ENCODE measurements at places on chromosomes 5 and 9.

DNA sequence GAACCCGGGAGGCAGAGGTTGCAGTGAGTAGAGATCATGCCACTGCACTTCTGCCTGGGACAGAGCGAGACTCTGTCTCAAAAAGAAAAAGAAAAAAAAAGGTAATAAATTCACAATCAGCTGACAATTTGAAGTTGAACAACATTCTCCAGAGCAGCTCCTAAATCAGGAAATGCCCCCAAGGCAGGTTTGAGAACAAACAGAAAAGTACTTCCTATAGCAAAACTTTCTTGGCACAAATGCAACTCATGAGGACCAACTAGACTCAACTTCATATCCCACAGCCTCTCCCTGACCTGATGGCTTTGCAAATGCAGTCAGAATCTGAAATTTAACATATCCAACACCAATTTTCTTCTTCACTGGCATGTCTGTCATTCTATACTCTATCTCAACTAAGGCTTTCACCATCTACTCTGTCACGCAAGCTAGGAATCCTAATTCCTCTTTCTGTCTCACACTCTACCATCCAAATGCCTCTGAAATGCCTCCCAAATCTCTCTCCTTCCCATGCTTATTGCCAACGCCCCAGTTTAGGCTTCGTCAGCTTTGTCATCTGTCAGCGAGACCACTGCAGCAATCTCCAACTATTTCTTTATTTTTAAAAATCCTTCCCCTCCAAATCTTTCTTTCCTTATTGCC, 113.3 kb downstream of the MAPKAP1 start:
- no peak overlapping the region for H3K4me3 ChIP-seq
- H3K27ac ChIP-seq = no peak overlapping the region
- H3K27me3 ChIP-seq = no peaks in the 10 kb centered on the region
- H3K36me3 ChIP-seq = no peaks in the 10 kb centered on the region
- peaks cover 20% of the 10 kb centered on the region for H3K4me1 ChIP-seq

GRCh38 chr5:28710360-28710759, 1672.0 kb upstream of the CDH9 start:
- H3K36me3 ChIP-seq = no peaks in the 10 kb centered on the region
- H3K4me1 ChIP-seq = no peaks in the 10 kb centered on the region
- H3K27me3 ChIP-seq = no peaks in the 10 kb centered on the region

- peaks cover 12% of the 10 kb centered on the region for H3K4me1 ChIP-seq
- DNase-seq = no peak
- no peaks in the 10 kb centered on the region for H3K27me3 ChIP-seq
- H3K36me3 ChIP-seq = no peaks in the 10 kb centered on the region
These were observed 16.5 kb downstream of the MRPL36 start for GRCh38 chr5:1783216-1783554.

- H3K27ac ChIP-seq = no peak within 1 kb of the TSS
- peak; percentile 31 for DNase-seq
- peak within 1 kb of the TSS; percentile 73 for H3K4me3 ChIP-seq
- H3K27me3 ChIP-seq = peaks cover 68% of the 10 kb centered on the region
These were observed at the start of gene C1QTNF2 for GRCh38 chr5:160369990-160370712. Gene C1QTNF2 (minus strand): TSS chr5:160370626. CDS start chr5:160355011, 15,615 bp downstream.

GRCh38 chr5:20648981-20649380, 661.0 kb upstream of the CDH18 start:
- no peaks in the 10 kb centered on the region for H3K4me1 ChIP-seq
- H3K27me3 ChIP-seq = no peaks in the 10 kb centered on the region
- no peak overlapping the region for H3K27ac ChIP-seq
- no peaks in the 10 kb centered on the region for H3K36me3 ChIP-seq
- no peak for DNase-seq
- no peak overlapping the region for H3K4me3 ChIP-seq

- DNase-seq = peak; percentile 63
- H3K4me3 ChIP-seq = no peak overlapping the region
- H3K27me3 ChIP-seq = peaks cover 61% of the 10 kb centered on the region
- no peak overlapping the region for H3K27ac ChIP-seq
- H3K36me3 ChIP-seq = no peaks in the 10 kb centered on the region
These were observed 271.9 kb downstream of the NSG2 start for GRCh38 chr5:174317256-174317894.

DNA sequence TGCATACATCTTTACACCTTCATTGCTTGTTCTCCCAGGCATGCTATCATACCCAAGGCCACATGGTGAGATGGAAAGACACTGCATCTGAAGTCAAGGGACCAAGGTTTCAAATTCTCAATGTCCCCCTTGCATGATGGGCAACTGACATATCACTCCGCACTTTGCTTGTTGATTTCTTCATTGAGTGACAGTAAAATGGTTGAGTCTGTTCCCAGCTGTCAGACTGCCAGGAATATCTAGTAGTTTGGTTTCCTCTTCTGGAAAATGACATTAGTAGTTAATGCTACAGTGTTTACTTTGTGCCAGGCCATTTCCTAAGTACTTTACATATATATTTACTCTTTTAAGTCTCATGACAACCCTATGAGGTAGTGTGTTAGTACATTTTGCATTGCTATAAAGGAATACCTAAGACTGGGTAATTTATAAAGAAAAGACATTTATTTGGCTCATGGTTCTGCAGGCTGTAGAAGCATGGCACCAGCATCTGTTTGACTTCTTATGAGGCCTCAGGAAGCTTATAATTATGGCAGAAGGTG, 114.4 kb downstream of the PCSK1 start:
- no peaks in the 10 kb centered on the region for H3K36me3 ChIP-seq
- no peak overlapping the region for H3K4me3 ChIP-seq
- no peaks in the 10 kb centered on the region for H3K27me3 ChIP-seq
- H3K27ac ChIP-seq = no peak overlapping the region
- DNase-seq = no peak

DNA sequence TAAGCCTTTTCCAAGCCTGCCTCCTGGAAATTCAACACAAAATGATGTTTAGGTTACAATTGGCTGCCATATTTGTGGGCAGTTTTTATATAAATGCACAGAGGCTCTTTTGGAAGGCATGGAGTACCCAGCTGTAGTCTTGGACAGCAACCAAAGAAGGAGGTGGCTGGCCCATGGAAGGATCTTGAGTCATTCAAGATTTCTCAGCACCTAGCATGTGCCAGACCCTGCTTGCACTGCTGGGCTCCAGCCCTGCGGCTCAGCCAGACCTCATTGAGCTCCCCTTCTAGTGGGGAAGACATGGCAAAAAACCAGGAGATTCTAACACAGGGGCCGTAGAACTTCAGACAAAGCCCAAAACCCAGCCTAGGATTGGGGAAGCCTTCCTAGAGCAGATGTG, 22.1 kb downstream of the JADE2 start:
- no peak for DNase-seq
- peaks cover 8% of the 10 kb centered on the region for H3K4me1 ChIP-seq
- no peak overlapping the region for H3K4me3 ChIP-seq

DNA sequence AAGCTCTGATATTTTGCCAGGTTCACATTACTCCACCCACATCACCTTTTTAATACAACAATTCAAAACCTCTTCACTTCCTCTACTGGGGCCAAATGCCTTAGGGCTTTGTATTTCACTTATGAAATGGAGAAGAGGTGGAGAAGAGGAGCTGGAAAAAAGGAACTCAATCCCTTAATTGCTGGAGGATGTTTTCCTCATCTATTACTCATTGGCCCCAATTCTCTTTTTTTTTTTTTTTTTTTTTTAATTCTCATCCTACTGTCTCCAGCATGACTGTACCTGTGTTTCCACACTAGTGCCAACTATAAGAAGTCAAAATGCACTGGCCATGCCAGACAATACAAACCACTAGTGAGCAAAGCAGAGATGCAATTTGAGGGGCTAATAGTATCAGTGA, 20.9 kb downstream of the FAM13B start:
- H3K27ac ChIP-seq = no peak overlapping the region
- no peak overlapping the region for H3K4me3 ChIP-seq
- peaks cover 6% of the 10 kb centered on the region for H3K36me3 ChIP-seq
- DNase-seq = no peak

DNA sequence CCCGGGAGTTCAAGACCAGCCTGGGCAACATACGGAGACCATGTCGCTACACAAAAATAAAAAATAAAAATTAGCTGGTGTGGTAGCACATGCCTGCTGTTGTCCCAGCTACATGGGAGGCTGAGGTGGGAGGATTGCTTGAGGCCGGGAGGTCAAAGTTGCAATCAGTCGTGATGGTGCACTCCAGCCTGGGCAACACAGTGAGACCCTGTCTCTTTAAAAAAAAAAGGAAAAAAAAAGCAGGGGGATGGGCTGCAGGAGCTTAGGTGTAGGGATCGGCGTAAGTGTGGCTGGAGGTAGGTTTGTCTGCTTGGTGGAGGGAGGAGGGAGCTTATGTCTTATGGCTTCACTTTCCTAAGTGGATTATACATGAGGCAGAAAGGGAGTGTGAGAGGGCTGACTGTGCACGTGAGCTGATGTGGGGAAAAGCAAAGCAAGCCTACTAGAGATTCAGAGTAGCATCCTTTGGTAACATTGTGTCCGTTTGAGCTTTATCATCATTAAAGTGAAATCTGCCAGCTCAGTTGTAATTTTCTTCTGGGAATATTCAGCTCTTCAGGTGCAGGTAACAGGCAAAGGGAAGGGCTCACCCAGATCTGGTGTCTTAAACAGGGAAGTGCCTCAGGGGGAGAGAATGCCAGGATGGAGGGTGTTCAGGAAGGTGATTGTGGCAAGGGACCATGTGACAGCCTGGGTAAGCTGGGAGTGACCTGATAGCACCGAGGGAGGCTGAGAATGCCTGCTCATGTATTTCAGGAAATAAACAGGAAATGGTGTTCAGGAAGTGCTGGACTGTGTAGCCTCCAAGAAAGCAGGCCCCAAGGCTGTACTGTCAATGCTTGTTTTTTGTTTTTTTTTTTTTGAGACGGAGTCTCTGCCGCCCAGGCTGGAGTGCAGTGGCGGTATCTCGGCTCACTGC, 17.6 kb upstream of the SETX start:
- peak overlapping the region; percentile 81 for H3K27ac ChIP-seq
- no peak for DNase-seq
- no peaks in the 10 kb centered on the region for H3K27me3 ChIP-seq

DNA sequence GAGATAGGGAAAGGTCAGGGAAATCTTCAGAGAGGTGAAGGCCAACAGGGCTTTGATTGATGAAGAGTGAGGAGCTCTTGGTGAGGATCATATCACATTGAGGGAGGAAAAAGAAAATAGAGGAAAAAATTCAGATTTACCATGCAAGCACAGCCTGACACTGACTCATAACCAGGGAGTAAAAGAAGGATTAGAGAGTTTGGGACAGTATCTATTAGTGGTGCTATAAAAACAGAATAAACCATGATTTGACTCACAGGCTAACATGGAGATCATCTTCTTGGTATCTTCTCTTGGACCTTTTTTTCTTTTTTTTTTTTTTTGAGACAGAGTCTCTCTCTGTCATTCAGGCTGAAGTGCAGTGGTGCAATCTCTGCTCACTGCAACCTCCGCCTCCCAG, 44.4 kb downstream of the MUSK start:
- no peaks in the 10 kb centered on the region for H3K27me3 ChIP-seq
- no peaks in the 10 kb centered on the region for H3K36me3 ChIP-seq
- no peak overlapping the region for H3K4me3 ChIP-seq
- H3K4me1 ChIP-seq = no peaks in the 10 kb centered on the region
- DNase-seq = no peak

- H3K27me3 ChIP-seq = no peaks in the 10 kb centered on the region
- no peak overlapping the region for H3K27ac ChIP-seq
- H3K36me3 ChIP-seq = no peaks in the 10 kb centered on the region
These were observed 207.6 kb upstream of the CDKN2B start for GRCh38 chr9:22216730-22217172.

DNA sequence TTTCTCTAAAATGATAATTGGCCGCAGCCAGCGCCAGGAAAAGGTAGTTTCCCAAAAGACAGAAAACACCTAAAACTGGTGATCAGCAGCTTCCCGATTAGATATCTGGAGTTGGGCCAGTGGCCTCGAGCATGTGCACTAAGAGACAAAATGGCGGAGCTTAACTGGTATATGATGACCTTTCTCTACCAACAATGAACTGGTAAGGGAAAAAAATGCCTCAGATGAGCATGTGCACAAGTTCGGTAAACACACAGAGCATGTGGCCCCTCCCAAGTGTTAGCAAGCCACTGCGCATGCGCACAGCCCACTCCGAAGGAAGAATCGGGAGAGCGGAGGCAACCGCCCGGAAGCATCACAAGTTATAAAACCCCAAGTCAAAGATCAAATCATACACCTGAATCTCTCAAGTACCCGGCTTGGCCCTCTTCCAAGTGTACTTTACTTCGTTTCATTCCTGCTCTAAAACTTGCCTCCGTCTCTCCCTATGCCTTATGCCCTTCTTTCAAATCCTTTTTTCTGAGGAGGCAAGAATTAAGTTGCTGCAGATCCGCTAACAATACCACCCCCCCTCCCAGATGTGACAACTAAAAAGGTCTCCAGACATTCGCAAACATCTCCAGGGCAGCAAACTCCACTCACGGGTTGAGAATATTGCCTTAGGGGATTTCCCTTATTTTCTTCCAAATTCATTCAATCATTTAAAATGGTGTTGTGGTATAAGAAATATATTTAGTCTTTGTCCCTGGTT, 15.0 kb upstream of the PTBP3 start:
- DNase-seq = peak; percentile 25
- H3K4me1 ChIP-seq = peaks cover 7% of the 10 kb centered on the region
- peak overlapping the region; percentile 44 for H3K4me3 ChIP-seq
- H3K27ac ChIP-seq = peak overlapping the region; percentile 38
- H3K36me3 ChIP-seq = no peaks in the 10 kb centered on the region

DNA sequence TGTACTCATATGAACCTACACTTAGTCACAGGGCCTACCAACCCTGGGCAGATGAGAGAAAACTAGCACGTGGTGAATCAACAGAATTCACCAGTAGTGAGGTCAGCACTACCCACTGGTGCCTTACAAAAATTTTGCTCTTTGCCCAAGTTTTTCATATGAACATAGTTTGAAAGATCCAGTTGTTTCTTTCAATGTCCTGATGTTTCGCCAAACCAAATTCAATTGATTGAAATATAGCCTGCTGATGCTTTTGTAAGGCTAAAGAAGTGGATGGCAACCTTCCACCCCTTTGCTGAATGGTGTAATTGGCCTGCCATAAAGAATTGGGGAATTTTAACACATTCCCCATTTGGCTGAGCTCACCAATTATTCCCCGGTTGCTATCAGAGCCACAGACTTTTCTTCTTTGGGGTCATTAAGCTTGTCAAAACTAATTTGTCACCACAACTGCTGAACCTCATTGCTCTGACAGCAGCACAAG, 339.2 kb downstream of the GLIS3 start:
- H3K36me3 ChIP-seq = no peaks in the 10 kb centered on the region
- no peak overlapping the region for H3K4me3 ChIP-seq
- DNase-seq = no peak
- H3K4me1 ChIP-seq = peaks cover 21% of the 10 kb centered on the region

- H3K36me3 ChIP-seq = no peaks in the 10 kb centered on the region
- H3K4me1 ChIP-seq = no peaks in the 10 kb centered on the region
- peaks cover 14% of the 10 kb centered on the region for H3K27me3 ChIP-seq
- peak overlapping the region; percentile 27 for H3K27ac ChIP-seq
- no peak for DNase-seq
These were observed 25.6 kb downstream of the SLC6A3 start for GRCh38 chr5:1419476-1420210.

- H3K4me1 ChIP-seq = peaks cover 8% of the 10 kb centered on the region
- H3K36me3 ChIP-seq = peaks cover 30% of the 10 kb centered on the region
- H3K4me3 ChIP-seq = no peak overlapping the region
- no peaks in the 10 kb centered on the region for H3K27me3 ChIP-seq
These were observed 36.7 kb downstream of the FAXDC2 start for GRCh38 chr5:154813736-154814135.

Data from neural crest cell (in vitro differentiated cells).